ENCODE measurements at places on chromosomes 6 and 20.

DNA sequence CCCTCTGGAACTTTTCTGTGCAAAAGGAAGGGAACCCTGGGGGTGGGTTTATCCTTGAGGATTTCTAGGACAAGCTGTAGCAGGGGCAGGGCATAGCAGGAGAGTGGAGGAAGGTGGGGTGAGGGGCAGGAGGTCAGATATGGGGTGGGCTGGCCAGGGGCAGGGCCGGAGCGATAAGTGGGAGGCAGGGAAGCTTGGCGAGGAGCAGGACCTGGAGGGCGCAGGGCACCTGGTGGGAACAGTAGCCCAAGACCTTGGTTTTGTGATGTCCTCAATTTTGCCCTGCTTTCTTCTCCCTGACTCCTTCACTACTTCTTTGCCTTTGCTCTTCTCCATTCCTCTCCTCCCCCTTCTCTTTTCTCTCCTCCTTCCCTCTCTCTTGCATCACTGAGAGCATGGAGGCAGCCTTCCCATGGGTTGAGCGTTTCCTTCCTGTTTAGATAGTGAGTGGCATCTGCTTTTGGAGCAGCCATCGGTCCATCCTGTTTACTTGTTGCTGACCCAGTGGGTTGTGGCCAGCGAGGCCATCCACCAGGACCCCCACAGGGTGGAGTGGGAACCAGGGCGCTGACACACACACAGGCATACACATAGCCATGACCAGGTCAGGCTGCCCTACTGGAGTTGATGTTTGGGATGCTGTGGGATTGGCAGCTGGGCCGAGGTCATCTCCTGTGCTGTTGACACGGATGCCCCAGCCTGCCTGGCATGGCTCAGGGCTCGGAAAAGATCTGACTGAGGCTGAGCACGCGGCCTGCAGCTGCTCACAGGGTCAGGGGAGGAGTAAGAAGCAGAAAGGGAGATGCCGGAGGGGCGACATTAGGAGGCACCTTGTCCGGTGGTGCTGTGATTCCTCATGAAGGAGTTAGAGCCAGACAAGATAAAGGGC is 121.0 kb upstream of the RNF24 start:
- no peak for DNase-seq

DNA sequence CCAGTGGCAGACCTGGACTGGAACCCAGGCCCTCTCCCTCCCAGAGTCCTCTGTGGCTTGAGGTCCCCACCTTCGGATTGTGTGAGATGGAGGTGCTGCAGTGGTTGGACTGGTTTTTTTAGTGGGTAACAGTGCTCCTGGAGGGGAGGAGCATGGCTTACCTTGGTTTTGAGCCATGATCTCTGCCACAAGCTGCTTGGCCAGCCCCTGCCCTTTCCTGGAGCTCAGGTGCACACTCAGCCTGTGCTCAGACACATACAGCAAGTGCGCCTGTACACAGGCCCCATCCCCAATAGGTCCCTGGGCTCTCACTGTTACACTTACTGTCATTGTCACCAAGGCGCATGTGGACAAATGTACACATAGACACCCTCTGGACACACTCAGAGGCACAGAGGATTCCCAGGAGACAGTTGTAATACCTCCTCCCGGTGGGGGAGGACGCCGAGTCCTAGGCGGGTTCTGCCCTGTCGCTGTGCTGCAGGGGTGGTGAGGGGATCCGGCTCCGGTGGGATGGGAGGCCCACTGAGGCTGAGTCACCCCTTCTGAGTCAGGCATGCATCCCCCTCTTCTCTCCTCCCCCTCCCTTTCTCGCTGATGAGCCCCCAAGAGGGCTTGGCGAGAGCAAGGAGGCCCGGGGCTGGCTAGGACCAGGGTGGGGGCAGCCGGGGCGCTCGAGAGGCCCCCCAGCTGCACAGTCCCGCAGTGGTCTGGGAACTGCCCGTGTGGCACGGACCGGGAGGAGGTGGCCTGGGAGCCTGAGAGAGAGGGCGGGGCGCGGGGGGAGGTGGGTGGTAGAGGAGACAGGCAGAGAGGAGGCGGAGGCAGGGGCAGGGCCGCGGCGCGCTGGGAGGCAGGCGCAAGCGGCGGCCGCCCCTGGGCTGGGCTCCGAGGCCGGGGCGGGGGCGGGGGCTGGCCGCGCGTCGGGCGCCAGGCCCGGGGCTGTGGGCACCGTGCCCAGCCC is 522 bp upstream of the EPB41L1 start:
- no peak for DNase-seq

- no peak for DNase-seq
Observed at GRCh38 chr6:159858259-159858658, 32.5 kb upstream of the MAS1 start.

DNA sequence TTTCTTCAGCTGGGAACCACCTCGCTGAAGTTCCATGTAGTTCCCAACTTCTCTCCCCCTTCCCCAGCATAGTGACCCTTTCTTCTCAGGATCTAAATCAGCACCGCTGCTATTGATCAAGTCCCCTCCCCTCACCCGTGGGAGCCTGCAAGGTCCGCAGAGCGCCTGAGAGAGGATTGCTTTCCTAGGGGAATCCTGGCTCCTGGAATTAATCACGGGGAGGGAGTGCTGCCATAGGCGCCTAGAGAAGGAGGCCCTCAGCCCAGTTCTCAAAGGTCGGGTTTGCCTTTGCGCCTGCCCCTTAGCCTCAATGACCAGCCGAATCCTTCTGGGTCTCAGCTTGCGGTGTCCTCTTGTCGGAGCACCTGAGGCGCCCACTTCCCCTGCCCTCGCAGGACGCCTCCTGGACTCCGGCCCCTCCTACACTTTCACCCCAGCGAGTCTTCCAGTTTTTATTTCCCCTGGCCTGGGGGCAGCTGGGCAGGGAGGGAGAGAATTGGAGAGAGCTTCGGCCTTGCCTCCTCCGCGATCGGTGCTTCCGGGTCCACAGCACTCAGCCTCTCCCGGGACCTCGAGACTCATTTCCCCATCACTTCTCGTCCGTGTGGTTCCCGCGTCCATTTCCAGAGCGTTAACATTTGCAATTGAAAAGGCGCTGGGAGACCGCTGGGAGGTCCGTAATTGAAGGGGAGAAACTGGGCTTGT is 3.1 kb upstream of the NKX2-2 start:
- DNase-seq, result no peak

DNA sequence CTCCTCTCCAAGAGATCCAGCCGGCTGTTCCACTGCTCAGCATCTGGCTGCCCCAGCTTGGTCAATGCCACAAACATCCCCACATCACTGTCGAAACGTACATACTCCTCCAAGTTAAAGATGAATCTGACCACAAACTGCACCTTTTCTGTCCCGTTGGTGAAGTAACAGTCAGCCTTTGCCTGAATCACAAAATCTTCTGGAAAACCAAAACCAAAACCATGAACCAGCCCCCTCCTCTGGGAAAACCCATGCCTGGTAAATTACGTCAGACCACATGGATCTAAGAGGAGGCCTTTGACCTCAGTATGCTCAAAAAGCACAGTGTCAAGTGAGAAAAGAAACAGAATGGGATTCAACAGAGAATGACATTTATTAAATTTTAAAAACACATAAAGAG is 1.7 kb downstream of the HLA-DOB start:
- no peak for DNase-seq

GRCh38 chr20:32702706-32703425 is 29.1 kb upstream of the C20orf203 start:
- DNase-seq, result no peak

DNA sequence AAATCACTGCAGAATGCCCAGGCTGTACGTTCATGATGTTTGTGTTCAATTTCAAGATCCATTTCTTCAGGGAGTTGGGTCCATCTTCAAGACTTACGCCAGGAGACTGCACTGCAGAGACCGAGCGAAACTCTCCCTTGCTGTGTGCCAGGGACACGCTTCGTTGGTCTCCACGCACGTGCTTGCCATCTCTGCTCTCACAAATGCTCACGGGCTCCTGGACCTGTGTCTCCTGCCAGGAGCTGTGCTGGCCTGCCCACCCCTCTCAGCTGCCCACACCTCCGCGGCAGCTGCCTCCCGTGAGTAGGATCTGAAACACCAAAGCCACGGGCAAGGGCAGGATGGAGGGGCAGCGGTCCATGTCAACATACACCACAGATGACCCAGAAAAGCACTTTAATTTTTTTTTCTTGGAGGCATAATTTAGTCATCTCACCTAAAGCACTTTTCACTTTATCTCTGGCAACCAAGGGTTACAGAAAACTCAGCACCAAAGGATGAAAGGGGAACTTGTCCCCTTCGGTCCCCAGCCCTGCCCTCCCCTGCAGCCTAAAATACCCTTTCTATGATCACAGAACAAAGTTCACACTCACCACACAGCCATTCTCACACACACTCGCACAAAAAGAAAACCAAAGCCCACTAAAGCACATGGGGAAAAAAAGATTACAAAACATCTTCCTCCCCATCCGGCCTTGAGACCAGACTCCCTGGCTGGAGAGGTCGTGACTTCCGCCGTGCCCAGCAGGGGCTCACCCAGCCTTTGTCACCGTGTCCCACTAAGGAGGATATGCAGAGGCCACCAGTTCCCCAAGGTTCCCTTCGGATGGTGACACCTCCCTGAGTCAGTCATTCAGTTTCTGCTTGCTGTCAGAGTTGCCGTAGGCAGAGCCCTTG is 137.9 kb downstream of the AGPAT4 start:
- no peak for DNase-seq

- DNase-seq, result no peak
Observed at GRCh38 chr6:113674075-113674474, 183.1 kb upstream of the MARCKS start.

Data from stimulated activated CD8-positive, alpha-beta memory T cell treated with anti-CD3 and anti-CD28 coated beads, Interleukin-7, amount 100 ng/mL, for 1 hour (primary cell).